ENCODE measurements at places on chromosomes 7 and 10.

DNA sequence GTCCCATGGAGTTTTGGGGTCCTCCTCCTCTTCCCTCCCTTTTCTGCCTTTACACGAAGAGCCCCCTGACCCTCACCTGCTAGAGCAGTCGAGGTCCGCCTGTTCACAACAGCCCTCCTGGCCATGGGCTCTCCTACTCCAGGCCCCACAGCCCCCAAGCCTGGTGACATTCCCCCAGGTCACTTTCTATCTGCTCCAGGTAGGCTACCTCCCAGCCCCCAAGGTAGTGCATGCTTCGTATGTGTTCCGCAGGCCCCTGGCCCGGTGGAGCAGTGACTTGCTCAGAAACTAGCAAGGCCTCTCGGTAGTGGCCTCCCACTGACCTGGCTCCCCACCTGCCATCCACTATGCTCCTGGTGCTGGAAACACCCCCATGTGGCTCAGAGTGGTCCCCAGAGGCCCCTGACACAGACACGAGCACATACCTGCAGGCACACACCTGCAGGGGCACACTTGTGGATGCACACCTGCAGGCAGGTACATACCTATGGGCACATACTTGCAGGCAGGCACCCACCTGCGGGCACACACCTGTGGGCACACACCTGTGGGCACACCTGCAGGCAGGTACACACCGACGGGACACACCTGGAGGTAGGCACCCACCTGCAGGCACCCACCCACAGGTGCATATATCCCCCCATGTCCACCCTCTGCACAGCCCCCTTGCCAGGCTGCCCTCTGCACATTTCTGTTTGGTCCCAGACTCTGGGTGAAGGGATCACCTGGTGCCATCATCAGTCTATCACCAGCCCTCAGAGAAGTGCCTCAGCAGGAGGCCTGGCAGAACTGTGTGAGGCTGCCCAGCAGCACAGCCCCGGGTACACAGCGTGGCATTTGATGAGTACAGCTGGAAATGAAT, 322.5 kb downstream of the PTPRN2 start:
- no peak for DNase-seq

DNA sequence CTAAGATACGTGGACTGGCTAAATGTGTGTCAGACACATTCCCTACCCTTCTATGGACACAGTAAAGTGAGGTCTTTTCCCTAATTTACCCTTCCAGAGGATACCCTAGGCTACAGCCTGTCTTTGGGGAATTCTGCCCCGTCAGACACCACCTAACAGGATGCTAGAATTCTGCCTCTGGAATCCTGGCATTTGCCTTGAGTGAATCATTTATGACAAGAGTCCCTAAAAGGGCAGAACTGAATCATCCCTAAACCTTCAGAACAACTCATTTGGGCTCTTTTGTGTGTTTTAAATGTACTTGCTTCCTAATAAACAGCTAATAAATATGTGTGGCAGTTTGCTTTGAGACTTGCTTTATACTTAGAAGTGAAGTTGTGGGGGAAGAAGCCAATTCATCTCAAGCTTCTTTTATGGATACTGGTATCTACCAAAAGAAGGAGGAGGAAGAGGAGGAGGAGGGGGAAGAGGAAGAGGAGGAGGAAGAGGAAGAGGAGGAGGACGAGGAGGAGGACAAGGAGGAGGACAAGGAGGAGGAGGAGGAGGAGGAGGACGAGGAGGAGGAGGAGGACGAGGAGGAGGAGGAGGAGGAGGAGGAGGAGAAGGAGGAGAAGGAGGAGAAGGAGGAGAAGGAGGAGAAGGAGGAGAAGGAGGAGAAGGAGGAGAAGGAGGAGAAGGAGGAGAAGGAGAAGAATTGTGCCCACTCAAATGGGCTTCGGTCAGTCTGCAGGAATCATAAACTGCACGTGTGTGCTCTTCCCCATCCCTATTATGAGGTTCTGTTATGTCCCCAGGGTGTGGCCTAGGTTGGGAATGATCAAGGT, 27.1 kb downstream of the PARP12 start:
- DNase-seq = no peak

DNA sequence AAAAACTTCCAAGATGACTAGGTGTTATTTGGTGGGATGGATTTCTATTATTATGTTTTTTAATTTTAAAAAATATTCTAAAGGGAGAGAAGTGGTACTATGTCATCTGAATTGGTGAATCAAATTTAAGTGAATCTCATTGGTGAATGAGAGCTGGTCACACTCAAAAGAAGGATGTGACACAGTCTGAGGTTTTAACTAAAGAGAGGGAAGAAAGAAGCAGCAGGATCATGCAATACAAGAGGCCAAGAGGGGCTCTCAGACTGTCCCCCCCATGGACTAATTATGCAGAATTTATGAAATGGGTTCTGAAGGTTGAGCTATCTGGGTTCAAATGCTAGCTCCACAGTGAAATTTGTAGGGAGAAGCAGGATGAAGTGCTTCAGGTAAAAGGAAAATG, 16.2 kb downstream of the MACC1 start:
- no peak for DNase-seq

DNA sequence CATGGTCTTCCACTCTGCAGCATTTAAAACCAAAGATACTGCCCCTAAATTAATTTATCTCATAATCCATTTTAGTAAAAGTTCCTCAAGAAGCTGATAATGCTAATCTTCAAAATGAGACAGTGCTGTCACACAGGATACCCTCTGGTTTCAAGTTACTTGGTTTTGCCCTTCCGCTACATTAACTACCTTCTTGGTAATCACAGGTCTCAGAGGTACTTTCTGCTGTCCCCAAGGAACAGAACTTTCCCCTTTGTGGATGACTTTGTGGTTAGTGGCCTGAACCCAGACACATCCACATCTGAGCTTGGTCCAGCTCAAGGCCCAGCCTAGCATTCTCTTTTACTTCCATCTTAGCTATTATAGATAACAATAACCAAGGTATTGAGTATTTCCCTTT, 88.8 kb upstream of the TMEM26 start:
- DNase-seq = no peak

GRCh38 chr10:69734797-69735468, 66.8 kb upstream of the COL13A1 start:
- no peak for DNase-seq

- DNase-seq = no peak
Observed at GRCh38 chr10:127435246-127435645, 113.9 kb upstream of the NPS start.

DNA sequence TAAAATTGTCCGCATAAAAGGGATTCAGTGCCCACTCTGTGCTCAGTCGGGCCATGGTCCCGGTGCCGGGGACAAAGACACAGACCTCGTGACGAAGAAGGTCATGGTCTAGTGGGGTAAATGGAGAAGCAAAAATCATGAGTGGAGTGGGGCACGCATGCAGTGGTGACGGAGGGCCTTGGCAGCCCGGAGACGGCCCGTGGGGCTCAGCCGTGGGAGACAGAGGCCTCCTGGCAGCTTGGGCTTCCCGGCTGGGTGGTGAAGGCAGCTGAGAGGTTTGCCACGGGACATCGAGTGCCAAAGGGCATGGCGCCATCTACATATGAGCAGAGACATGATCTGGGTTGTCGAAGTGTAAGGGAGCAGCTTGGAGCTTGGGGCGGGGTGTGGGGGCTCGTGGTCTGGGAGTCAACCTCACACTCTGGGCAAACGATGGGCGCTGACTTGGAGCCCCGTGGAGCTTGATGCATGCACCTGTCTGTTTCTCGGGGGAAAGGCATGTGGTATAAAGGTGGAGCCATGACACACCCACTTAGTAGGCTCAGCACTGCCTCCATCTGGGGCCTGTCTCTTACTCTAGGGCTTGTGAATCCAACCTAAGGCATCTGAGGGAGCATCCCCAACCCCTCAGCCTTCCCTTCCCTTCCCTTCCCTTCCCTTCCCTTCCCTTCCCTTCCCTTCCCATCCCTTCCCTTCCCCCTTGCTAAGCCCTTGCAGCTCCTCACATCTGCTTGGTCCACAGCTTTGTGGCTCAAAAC, 151.0 kb upstream of the INSYN2A start:
- no peak for DNase-seq

DNA sequence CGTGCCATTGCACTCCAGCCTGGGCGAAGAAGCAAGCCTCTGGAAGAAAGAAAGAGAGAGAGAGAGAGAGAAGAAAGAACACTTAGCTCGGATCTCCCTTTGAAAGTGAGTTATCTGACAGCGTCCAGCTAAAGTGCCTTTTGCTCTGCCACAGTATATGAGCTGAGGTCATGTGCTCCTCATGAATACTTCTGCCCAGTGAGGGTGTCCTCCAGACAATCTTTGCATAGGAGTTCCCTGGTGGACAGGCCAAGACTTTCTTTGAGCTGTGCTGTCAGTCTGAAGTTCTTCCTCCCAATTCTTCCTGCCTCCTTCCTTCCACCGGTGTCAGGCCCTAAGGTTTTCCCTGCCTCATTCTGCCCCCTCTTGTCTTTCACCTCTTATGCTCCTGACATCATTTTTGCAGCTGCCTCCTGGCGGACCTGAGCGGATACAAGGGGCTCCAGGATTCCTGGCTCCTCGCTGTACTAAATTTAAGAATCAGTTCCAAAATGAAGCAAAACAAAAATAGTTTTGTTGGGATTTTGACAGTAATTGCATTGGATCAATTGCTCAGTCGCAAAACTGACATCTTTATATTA, 31.9 kb downstream of the XRCC2 start:
- DNase-seq = no peak

GRCh38 chr7:33692956-33693355, 212.4 kb upstream of the BMPER start:
- no peak for DNase-seq

GRCh38 chr7:122132341-122132740, 11.7 kb downstream of the AASS start:
- no peak for DNase-seq

DNA sequence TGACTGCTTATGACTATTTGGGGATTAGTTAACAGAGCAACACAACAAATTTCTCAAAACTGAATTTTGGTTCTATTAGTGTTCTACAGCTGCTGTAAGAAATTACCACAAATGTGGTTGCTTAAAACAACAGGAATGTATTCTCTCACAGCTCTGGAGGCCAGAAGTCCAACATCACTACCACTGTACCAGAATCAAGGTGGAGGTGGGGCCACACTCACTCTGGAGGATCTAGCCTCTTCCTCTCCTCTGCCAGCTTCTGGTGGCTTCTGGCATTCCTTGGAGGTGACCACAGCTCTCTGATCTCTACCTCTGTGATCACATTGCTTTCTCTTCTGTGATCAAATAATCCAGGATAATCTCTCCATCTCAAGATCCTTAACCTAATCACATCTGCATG, 194.7 kb upstream of the BMPER start:
- DNase-seq = no peak

All from NCI-H2081 (cell line).